NB4 (cell line): ENCODE measurements at places on chromosomes 5 and 9.

DNA sequence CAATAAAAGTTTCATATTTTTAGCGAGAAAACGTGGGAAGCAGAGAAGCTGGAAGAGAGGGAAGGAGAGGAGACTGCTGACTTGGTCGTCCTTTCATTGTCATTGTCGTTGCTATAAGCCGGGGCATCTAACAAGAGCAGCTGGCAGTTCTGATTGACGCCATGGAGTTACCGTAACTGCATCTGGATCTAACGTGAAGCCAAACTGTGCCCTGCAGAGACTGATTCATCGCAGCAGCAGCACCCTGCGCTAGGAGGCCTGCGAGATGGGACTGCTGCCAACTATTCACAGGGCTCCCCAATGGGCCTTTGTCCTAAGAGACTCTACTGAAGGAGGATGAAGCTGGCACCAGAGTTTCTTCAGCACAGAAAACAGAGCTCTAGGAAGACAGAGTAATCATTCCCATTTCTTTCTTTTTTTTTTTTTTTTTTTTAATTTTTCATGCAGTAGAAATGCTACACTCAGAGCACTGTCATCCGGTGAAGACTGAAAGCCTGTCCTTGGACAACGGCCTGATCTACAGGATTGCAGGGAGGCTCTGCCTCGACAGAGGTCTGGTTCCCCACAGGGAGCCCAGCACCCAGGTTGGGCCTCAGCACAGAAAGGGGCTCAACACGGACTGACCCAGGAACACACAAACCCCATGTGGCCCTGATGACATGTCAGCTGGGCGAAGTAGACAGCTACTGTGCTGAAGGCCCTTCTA lies 47.8 kb downstream of the RETREG1 start:
- no peak for DNase-seq

- no peak for DNase-seq
Measured at GRCh38 chr5:9869616-9870288, 239.6 kb upstream of the TAS2R1 start.

- DNase-seq: no peak
Measured at GRCh38 chr5:164742025-164742424, 1236.6 kb downstream of the MAT2B start.

DNA sequence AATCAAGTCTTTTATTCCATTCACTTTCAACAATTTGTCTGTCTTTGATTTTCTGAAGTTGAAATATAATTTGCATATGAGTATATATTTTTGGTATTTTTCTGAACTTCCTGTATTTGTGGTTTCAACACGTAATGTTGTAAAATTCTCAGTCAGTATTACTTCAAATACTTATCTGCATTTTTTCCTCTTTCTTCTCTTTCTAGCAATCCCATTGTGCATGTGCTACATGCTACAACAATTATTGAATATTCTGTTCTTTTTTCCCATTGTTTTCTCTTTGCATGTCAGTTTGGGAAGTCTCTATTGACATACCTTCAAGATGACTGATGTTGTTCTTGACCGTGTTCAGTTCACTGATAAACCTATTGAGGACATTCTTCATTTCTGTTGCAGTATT lies 5.6 kb upstream of the ANKRD18A start:
- no peak for DNase-seq

DNA sequence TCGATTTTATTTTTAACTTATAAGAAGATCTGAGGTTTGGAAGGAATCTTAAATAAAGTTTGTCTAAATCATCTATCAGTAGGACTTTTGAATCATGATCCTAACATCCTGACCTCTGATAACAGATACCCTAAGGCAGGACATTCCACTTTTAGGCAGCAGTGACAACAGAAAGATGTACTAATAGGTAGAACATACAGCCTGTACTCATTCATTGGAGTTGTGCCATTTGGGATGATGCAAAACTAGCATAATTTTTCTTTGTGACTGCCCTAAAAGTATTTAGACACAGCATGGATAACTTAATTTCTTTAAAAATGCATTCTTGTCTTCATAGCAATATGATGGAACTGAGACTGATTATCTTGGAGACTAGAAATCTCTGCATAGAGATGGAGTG lies 39.7 kb downstream of the CDC42SE2 start:
- DNase-seq: no peak

- DNase-seq: no peak
Measured at GRCh38 chr9:69605406-69605805, 66.8 kb downstream of the APBA1 start.

- no peak for DNase-seq
Measured at GRCh38 chr5:1643651-1644392, 120.1 kb upstream of the LPCAT1 start.

DNA sequence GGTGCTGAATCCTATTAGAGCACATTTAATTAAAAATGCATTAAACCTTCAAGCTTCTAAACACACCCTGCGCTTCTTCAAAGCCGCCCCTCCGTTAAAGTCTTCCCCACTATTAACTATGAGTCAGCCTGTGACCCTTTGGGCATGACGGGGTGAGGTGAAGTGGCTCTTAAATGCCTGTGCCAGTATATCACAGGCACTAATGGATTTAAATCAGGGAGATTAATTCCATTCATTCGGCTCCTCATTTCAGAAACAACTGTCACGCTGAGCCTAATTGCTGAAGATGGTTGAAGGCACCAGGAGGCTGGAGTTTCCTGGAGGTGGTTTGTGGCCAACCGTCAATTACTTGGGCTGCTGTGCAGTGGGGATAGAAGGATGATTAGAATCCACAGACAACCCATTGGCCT lies 192.6 kb upstream of the MSX2 start:
- DNase-seq: peak; percentile 76

GRCh38 chr5:401146-402034 lies 41.6 kb upstream of the EXOC3 start:
- DNase-seq: peak; percentile 12

DNA sequence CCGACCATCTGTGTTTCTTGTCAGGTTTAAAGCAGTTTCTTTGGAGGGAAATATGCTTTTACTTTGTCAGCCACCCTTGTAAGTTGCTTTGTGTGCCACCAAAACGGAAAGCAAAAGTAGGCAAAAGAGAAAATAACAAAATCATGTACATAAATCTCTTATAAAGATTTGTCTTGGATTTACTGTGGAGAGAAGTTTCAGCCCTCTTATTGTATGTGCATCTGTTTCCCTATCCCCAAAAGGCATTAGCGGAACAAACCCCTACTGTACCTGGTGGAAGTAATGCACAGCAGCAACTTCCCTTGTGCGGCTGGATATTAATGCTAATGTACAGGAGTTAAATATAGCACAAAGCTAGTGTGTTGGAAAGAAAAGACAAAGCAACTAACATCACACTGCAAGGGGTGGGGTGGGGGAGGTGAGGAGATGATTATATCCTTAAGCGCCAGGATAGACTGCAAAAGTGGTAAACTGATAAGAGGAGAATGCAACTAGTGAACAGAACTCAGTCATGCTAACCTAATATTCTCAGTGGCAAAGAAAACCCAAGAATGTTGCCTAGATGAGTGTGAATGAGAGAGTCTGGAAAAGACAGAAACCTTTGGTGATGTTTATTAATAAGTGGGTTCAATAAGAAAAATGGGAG lies 396.5 kb upstream of the MEF2C start:
- no peak for DNase-seq

- DNase-seq: no peak
Measured at GRCh38 chr9:30670805-30671562, 1713.5 kb upstream of the ACO1 start.

DNA sequence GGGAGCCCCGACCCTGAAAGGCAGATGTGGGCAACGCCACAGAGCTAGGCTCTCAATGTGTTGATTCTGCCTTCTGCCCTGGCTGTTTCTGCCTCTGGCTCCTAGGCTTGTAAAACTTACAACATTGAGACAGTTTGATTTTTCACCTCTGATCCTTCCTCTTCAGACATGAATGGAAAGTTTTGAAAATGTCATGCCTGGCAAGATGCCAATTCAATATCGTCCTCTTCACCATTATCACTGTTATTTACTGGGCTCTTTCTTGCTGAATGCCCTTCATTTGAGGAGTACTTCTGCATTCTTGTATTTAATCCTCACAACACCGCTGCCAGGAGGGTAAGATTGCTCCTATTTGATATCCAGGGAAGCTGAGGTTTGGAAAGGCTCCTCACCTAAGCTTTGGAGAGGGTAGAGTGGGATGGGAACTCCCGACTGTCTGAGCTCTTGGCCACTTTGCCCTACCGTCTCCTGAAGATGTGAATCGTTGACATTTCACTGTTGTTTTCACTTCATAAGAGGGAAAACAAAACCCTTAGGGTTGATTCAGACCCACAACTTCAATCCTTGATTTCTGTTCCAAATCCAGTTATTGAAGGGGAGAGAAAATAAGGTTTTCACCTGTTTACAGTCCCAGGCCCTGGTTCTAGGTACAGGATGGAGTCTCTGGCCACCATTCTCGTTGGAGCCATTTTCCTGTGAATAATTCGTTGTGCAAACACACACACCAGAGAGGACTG lies 12.7 kb upstream of the FGF1 start:
- DNase-seq: no peak

- DNase-seq: no peak
Measured at GRCh38 chr9:86355814-86356213, 1.6 kb upstream of the TUT7 start.

GRCh38 chr9:96158909-96159575 lies 142.9 kb downstream of the HSD17B3 start:
- peak; percentile 73 for DNase-seq

- DNase-seq: no peak
Measured at GRCh38 chr5:134494780-134495179, 30.7 kb upstream of the JADE2 start.

DNA sequence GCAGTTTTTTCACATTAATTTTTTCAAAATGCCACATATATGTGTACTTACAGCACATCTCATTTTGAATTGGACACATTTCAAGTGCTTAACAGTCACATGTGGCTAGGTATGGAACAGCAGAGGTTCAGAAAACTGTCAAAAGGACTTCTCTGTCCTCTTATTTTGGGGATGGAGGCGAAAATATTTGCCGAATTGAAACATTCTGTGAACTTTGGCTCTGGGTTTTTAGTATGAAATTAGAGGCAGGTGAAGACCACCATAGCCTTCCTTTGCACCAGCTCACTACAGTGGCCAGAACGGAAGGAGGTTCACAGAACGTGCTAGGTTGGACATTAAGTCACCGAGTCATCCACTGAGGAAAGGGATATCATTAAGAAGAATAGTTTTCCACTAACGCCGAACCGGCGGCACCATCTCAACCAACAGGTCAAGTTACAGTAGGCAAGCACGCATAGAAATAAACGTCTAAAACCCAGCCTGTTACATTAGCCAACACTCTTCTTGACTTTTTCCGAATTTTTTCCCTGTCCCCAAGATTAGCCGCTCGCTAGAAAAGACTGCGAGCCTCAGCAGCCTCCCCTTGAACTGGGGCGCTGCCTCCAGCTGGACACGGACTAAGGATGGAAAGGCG lies 1.8 kb upstream of the TLE4 start:
- no peak for DNase-seq

DNA sequence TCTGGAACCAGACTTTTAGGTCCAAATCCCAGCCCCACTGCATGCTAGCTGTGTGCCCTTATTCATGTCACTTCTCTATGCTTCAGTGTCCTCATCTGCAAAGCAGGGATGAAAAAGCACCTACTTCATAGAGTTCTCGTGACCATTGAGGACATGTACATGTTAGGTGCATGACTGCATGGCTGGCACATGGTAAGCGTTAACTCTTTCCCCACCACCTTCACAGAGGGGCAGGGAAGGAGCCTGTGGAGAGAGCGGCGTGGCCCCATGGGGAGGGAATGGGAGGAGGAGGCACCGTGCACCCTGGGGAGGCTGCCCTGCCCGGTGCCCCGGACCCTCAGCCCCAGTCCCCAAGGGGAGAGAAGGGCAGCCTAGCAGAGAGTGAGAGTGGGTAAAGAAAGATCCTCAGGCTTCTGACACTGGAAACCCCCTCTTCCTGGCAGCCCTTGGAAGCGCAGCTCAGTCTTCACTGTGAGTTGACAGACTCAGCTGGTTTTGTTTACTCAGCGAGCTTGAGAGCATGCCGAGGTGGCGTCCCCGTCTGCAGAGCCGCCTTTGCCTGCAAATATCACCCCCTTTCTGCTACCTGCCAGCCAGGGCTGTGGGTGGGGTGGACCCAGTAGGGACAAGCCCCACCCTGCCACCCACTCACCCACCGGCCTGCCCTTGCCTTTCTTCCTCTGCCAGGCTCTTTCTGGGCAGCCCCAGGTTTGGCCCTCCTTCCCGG lies 10.6 kb upstream of the ANGPTL2 start:
- no peak for DNase-seq

GRCh38 chr5:139426203-139426885 lies 13.0 kb downstream of the DNAJC18 start:
- no peak for DNase-seq

DNA sequence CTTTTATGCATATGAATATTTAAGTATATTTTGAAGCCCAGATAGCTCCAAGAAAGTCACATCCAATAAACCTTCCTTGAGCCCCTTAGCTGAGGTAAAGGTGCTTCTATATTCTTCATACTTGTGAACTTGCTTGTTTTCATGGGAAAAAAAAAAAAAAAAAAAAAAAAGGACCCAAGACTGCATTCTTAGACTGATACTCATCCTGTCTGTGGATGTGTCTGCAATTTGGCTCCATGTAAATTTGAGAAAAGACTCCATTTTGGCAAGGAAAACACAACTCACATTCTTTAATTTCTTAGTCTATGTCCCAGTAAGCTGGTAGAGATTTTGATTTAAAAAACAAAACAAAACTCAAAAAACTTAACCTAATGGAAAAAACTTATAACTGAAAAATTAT lies 238.3 kb downstream of the FBXL17 start:
- DNase-seq: no peak

- DNase-seq: no peak
Measured at GRCh38 chr9:72984226-72984947, 31.5 kb upstream of the ALDH1A1 start.

DNA sequence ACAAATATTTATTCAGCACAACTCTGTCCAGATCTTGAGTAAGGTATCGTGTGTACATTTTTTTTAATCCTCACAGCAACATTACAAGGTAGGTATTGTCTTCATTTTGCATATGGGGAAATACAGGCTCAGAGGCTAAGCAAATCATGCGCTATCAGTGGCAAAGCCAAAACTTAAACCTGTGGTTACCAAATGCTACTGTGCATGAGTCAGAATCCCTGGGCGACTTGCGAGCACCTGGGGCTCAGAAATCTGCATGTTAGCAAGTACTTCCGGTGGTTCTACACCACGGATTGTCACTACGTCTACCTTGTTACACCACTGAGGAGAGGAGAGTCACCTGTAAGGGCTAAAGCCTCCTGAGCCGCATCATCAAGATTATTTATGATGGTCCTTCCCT lies 21.3 kb downstream of the C5orf58 start:
- no peak for DNase-seq

DNA sequence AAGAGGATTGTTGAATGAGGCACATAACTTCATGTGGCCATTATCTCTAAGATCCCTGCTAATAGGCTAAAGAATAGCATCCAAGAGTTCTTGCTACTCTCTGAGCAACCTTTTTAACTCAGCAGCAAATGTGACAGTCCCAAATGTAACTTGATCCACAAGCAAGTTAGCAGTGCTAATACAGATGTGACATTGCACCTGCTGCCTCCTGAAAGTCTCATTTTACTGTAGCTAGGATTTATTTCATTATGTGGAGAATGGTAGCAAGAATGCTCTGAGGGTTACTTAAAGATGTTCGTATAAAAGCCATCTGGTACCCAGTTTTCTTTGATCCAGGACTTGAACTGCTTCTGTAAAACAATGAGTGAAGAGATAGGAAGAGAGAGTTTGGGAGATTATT lies 45.8 kb downstream of the CDH10 start:
- DNase-seq: no peak

GRCh38 chr5:113215401-113216060 lies 219.3 kb downstream of the TSSK1B start:
- DNase-seq: no peak

- no peak for DNase-seq
Measured at GRCh38 chr9:131477367-131477766, 25.4 kb upstream of the POMT1 start.

GRCh38 chr9:32384002-32384363 lies 460 bp upstream of the ACO1 start:
- no peak for DNase-seq
